ENCODE measurements at places on chromosomes 6 and 20.

DNA sequence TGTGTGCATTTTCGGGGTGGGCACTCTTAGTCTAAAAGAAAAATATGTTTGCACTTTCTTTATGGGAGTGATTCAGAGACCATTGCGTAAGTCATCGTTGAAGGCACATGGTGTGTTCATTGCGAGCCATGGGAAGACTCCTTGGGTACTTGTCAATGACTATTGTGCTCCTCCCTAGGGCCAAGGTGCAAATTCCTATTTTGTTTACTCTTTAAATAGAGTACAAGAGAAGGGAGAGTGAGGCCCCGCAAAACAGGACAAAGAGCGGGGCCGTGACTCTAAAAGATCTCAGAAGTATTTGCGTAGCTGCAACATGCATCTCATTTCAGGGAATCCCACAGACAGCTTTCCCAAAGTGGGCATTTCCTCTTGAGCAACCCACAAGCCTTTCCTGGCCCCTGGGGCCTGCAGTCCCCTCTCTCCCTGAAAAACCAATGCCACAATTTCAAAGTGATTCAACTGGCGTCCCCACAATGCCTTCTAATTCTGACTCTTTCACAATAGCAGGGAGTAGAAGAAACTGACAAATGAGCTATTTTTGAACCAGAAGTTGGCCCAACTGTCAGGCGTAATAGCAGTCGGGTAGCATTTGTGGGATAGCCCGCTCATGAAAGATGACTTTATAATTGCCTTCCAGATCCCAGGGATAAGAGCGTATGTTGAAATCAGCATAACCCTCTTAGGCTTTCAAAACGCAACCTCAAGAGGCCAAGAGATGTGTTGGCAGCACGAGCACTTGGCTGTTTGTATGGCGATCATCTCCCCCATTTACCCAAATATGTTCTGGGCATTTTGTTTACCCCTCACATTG, 277.9 kb upstream of the BMP2 start:
- no peak for DNase-seq

DNA sequence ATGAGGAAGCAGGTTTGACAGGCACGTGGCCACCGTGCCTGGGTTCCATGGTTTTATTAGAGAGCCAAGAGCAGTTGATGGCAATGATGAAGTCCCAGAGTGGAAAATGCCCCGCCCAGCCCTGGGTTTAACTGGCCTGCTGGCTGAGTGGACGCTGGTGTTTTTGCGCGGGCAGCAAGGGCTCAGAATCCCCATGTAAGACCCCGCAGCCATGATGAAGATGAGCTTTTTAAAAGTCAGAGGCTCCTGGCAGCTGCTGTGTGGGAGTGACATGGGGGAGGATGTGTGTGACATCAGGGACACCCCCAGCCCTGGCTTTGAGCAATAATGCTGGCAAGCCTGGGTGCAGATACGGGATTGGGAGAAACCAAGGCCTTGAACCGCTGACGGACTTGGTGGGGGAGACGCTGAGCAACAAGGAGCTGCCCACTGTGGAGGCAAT, 33.0 kb upstream of the SLCO4A1 start:
- no peak for DNase-seq

- no peak for DNase-seq
Measured at GRCh38 chr20:62782149-62782892, 14.0 kb upstream of the MRGBP start.

GRCh38 chr6:87118054-87118453, 23.1 kb upstream of the CGA start:
- DNase-seq: no peak

- DNase-seq: no peak
Measured at GRCh38 chr6:34602318-34603111, 46.4 kb upstream of the SPDEF start.

GRCh38 chr20:36824142-36824940, 50.8 kb upstream of the DSN1 start:
- DNase-seq: no peak

DNA sequence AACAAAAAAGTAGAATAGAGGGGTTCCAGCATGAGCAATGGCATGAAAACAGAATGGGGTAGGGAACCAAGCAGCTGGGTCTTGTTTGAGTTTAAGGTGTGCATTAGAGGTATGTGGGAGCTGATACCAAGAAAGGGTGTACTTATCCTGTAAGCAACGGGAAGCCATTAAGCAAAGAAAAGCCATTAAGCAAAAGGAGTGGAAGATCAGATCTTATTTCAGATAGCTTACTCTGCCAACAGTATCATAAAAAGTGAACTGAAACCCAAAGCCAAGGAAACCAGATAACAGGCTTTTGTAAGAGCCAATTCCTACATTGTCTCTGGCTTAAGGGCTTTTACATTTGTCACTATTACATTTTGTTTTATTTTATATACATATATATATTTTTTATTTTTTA, 21.3 kb upstream of the BEND6 start:
- no peak for DNase-seq

GRCh38 chr6:22970004-22970403, 400.6 kb downstream of the HDGFL1 start:
- DNase-seq: no peak

DNA sequence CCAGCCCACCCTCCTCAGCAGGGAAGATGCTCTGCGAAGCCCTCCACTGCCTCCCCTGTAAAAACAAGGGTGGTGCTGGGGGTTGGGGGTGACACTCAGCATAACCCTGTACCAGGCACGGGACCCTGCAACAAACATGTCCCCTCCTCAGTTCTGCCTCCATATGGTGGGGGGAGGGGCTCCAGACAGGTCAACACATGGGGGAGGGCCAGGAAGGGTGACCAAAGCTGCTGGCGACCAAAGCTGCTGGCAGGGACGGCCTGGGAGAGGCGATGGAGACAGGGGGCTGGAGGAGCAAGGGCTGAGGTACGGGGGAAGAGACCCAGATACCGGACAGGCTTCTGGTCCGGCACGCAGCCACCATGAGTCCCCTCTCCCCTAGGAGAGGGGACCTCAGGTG, 123.2 kb downstream of the TAF4 start:
- DNase-seq: no peak

GRCh38 chr6:55866128-55866527, 9.3 kb downstream of the BMP5 start:
- DNase-seq: no peak

DNA sequence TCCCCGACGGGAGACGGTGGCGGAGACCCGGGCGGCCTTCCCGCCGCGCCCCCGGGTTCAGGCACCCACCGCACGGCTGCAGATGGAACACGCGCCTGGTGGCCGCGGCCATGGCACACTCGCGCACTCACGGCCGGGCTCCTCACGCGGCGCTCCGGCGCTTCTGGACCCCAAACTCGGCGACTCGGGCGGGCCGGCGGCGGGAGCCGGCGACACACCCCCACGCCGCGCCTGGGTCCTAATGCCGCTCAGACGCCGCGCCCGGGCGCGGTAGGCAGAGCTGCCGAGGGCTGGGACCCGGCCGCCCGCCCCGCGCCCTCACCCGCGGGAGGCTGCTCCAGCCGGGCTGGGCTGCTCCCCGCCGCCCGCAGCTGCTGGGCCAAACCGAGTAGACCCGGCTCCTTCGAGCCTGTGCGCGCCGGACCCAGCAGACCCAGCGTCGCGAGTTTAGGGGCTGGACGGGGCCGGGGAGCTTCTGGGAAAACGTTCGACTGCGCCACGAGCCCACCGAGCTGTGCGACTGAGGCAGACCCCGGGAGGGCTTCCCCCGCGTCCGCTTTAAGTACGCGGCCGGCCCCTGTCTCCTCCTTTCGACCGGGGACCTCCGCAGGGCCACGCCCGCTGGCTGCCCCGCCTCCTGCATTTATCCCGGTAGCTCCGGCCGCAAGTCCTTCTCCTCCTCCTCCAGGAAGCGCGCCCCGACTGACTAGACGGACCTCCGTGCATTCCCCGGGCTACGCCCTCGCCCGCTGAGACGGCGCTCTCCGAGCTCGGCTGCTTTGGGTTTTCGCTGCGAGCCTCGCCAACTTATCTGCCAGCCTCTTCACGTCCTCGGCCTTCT, at the start of gene SLC4A11:
TSS of gene SLC4A11 (minus strand) at position 165 of the 841 bp plus-strand sequence. CDS start at position 112, 53 bp downstream.
- DNase-seq: peak; percentile 15

GRCh38 chr6:21741221-21742109, 147.9 kb downstream of the SOX4 start:
- DNase-seq: no peak

GRCh38 chr6:166849749-166850183, 106.6 kb downstream of the RNASET2 start:
- DNase-seq: no peak

DNA sequence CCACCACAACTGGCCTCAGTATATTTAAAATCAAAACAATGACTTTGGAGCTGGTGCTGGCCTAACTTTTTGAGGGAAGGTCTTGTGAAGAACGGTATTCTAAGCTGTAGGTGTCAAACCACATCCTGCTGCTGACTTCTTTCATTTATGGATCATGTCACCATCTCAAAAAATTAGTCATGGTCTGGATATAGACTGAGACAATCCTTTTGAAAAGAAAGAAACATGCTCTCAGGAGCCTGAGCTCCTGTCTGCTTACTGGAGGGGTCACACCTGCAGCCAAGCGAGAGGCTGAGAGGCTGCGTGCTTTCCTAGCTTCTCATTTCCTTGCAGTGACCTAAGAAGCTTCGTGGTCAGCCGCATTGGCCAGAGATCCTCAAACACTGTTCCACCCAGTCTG, 55.2 kb downstream of the TIAM2 start:
- DNase-seq: no peak

Measured in G401 (cell line).